T follicular helper cell (primary cell): ENCODE measurements at places on chromosomes 4 and X.

DNA sequence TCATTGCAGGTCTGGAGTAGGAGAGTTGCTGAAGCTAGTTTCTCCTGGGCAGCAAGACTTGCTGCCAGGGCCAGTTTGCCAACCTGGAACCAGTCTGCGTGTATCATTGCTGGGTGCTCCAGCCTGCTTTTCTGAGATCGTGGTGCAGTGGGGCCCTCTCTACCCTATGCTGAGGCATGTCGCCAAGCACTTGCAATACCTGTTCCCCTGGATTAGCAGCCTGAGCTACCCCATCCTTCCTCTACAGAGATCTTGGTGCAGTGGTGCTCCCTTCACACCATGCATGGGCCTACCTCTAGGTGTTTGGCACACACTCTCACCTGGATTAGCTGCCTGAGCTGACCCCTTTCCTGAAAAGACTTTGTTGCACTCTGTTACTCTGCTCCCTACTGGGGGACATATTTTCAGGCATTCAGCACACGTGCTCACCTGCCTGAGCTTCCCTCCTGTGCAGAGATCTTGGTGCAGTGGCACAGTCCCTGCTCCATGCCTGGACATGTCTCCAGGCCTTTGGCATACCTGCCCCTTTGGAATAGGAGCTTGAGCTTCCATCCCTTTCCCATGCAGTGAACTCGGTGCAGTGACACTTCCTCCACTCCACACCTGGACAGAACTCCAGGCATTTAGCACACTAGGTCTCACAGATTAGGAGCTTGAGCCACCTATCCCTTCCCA lies 133.7 kb upstream of the CXCL13 start:
- DNase-seq = no peak

DNA sequence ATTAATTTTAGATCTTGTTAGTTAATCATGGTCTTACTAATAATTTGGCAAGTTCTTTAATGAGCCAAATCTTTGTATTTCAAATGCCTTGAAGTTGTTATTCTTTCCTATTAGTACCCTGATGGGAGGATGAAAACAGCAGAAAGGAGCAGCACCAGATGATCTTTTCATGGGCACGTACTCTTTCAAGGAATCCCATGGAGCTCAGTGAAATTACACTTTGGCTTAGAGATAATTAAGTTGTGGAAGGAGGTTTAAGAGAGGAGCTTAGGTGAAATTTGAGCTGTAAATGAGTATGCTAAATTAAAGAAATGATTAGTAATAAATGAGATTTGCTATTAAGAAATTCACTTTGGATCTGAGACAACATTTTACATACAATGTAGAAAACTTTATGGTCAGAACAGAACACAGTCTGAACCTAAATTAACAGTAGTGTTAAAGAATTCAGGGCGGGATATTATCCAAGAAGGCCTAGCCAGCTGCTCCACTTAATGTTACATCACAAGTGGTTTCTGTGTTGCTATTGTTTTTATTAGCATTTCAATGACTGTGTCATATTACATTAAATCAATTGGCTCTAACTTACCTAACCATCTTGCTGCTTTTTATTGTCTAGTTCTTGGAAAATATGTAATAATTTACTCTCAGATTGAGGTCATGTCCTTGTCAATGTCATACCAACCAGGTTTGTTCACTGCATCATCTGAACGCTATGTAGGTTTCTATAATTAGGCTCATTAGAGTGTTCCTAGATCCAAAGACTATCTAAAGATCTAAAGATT lies 3.9 kb downstream of the MTHFD2L start:
- no peak for DNase-seq

DNA sequence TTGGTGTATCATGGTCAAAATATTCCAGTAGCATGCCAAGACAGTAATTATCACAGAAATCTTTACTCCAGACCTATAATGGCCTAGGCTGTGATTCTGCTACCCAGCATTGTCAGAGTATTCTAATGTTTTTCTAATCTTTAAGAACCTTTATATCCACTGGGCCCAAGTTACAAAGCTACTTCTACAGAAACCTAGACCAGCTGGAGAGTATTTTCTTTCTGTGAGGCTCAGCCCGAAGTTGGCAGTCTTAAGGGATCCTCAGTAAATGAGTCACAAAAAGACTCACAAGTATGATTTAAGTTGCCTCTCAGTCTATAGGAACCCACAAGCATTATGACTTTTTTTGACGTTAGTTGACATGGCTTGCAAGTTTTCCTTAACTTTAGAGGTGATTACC lies 638.5 kb upstream of the FAM241A start:
- no peak for DNase-seq

DNA sequence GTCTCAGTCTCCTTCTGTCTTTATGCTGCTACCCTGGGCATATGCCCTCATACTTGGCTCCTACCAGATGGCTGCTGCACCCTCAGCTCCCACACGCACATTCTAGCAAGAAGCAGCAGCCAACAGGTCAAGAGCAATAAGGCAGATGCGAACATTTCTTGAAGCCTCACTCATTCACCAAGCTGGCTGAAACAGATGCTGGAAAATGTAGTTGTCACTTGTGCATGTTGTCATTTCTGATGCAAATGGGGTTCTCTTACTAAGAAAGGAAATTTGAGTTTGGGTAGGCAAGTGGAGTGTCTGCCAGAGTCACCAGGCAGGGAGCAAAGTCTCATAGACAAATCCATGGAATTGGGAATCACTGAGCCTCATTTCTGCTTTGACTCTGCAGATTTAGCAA lies 57.4 kb upstream of the SORBS2 start:
- DNase-seq = no peak

- DNase-seq = no peak
These were observed 103.1 kb downstream of the PHEX start for GRCh38 chrX:22135171-22135711.

DNA sequence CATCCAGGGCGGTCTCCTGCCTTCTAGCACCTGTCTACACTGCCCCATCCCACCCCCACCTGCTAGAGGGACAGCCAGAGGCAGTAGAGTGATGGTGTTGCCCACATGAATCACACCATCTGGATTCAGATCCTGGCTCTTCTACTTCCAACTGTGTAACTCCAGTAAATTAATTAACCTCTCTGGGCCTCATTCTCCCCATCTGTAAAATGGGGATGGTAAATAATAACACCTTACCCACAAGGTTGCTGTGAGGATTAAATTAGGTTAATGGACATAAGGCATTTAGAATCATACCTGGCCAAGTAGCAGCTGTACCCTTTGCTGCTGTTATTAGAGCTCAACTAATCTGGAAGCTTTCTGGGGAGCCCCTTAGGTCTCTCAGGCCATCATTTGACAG lies 149.6 kb upstream of the BCOR start:
- DNase-seq = no peak

DNA sequence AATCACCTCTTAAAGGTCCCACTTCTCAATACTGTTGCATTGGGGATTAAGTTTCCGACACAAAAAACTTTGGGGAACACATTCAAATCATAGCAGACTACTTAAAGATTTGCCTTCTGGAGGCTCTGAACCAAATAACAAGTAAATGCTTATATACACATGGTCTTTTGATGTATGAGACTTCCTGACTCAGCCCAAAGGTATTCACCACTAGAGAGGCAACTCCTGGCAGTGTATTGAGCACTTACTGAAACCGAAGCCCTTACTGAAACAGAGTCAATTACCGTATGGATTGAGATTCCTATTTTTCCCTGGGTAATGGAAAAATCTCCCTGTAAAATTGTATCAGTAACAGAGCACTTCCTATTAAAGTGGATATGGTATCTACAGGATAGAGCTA lies 45.4 kb downstream of the ZCCHC13 start:
- no peak for DNase-seq

GRCh38 chr4:184628103-184628502 lies 21.1 kb downstream of the CASP3 start:
- DNase-seq = no peak

DNA sequence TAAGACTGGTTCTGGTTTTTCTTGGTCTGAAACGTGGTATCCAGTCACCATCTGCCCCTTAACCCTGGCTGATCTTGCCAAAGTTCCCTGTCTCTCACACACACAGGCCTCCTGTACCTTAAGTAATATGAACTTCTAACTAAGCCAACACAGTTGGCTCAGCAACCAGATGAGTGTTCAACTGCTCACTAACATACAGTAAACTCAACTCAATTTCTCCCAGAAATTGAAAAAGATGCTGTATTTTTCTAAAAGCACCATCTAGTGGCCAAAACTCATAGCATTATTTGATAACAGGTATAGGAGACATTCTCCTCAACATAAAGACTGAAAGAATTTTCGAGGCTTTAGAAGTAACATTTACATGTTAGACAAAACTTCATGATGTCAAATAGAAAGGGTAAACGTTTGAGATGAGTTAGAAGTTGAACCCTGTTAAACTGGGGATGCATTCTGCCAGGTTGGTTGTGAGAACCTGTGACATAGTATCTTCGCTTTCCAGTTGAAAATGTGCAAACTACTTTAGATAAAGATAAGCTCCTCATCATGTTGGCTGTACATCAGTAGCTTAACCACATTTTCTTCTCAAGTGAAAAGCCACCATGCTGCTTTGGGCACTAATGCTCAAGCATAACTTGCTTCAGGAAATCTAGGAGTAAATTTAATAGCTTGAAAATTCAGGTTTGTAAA lies 31.2 kb downstream of the CCNI start:
- DNase-seq = no peak

GRCh38 chr4:149120331-149121022 lies 678.3 kb upstream of the NR3C2 start:
- no peak for DNase-seq

DNA sequence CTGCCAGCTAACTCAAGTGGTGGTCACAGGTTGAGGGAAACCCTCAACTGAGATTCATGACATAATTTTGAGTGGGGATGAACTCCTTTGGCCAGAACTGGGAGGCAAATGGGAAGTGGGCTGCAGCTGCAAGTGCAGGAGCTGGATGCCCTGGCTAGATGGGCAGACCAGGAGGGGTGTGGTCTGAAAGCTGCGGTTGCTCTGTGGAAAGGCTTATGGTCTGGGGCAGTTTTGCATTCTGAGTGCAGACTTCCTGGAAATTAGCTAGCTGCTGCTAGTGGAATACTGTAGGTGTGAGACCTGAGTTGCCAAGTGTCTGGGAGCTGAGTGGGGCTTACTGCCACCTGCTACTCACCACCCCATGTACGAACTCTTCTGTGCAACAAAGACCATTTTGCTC lies 52.1 kb upstream of the NAP1L2 start:
- no peak for DNase-seq

- no peak for DNase-seq
These were observed 17.0 kb downstream of the HELT start for GRCh38 chr4:185035284-185035683.

- DNase-seq = no peak
These were observed at the start of gene CCDC158 for GRCh38 chr4:76420762-76421581. CCDC158 (minus strand) TSS chr4:76421141; CDS start chr4:76403207, 17,934 bp downstream.

GRCh38 chrX:108309144-108309543 lies 129.1 kb downstream of the COL4A6 start:
- DNase-seq = no peak

DNA sequence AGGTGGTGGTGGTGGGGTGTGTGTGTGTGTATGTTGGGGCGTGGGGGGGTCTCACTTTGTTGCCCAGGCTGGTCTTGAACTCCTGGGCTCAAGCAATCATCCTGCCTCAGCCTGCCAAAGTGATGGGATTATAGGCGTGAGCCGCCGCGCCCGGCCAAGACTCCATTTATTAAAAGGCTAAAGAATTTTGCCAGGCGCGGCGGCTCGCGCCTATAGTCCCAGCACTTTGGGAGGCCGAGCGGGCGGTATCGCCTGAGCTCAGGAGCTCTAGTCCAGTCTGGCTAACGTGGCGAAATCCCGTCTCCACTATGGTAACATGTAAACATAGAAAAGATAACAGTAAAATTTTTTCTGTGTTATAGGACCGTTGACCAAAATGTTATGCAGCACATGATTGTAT lies 3.7 kb upstream of the UBA1 start:
- no peak for DNase-seq

GRCh38 chrX:48541140-48541814 lies 1.8 kb downstream of the TBC1D25 start:
- no peak for DNase-seq

- DNase-seq = no peak
These were observed 204.9 kb downstream of the GBA3 start for GRCh38 chr4:22897520-22898108.

DNA sequence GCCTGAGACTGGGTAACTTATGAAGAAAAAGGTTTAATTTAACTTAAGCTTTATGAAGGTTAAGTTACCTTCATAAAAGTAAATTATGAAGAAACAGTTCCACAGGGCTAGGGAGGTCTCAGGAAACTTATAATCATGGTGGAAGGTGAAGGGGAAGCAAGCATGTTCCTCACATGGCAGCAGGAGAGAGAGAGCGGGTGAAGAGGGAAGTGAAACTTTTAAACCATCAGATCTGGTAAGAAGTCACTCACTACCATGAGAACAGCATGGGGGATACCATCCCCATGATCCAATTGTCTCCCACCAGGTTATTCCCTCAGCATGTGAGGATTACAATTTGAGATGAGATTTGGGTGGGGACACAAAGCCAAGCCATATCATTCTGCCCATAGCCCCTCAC lies 944.7 kb upstream of the NDST4 start:
- DNase-seq = no peak

DNA sequence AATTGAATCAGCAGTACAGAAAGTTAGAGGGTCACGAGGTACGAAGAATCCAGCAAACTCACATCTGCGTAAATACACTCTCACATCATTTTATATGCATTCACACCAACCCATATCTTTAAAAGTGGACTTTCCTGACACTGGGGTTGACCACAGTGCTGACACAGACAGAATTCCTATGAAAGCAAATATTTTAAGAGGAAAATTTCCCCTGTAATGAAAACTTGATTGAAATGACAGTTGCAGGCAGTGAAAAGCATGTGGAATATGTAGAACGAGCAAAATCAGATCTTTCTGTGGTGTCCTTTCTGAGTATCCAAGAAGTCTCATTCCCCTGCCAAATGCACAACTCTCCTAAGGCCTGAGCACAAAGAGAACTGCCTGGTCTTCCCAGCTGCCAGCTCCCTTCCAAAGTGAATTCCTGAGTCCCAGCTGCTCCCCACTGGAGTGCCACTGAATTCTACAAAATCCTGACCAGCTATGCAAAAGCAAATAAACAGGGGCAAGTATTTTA lies 50.5 kb upstream of the FAM9C start:
- no peak for DNase-seq

- DNase-seq = no peak
These were observed 58.3 kb downstream of the RAI2 start for GRCh38 chrX:17802756-17803155.

- DNase-seq = no peak
These were observed 66.7 kb downstream of the FAM120C start for GRCh38 chrX:54116391-54116790.
